Globus pallidus (tissue), 1 donor: ENCODE measurements at places on chromosomes 5 and 9.

- DNase-seq: no peak
Observed at GRCh38 chr5:133485468-133485867, 126.9 kb downstream of the FSTL4 start.

DNA sequence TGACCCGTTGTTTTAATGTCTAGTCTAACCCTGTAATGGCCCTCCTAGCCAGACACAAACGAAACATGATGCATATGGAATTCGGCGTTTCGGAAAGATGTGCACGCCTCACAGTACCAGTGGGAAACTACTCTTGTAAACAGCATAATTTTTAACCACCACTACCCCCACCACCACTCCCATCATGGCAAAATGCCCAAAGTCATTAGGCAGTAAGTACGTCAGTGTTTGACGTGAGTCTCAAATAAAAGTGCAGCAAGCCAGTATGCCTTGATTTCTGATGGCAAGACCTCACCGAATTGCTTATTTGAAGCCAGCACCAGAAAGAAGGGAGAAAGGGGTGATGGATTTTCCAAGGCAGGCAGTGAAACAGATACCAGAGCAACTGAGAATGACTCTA, 71.4 kb downstream of the ADRB2 start:
- DNase-seq: no peak

GRCh38 chr9:117407436-117408022, 7.3 kb downstream of the ASTN2 start:
- peak; percentile 83 for DNase-seq

DNA sequence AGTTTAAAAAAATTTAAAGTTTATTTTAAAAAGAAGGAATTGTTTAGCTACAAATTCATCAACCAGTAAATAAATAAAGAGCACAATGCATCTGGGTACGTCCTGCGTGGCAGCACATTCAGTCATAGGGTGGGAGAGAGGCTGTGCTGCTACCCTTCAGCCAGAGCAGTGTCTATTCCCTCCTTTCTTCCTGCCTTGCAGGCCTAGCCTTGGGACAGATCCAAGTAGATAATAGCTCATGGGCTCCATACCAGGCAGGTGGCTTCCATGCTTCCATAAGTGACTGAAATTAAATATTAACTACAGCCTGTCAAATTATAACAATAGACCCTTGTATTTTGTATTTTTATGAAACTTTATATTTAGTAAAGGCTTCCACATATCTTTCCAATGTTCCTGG, 408.3 kb upstream of the RGMB start:
- no peak for DNase-seq

DNA sequence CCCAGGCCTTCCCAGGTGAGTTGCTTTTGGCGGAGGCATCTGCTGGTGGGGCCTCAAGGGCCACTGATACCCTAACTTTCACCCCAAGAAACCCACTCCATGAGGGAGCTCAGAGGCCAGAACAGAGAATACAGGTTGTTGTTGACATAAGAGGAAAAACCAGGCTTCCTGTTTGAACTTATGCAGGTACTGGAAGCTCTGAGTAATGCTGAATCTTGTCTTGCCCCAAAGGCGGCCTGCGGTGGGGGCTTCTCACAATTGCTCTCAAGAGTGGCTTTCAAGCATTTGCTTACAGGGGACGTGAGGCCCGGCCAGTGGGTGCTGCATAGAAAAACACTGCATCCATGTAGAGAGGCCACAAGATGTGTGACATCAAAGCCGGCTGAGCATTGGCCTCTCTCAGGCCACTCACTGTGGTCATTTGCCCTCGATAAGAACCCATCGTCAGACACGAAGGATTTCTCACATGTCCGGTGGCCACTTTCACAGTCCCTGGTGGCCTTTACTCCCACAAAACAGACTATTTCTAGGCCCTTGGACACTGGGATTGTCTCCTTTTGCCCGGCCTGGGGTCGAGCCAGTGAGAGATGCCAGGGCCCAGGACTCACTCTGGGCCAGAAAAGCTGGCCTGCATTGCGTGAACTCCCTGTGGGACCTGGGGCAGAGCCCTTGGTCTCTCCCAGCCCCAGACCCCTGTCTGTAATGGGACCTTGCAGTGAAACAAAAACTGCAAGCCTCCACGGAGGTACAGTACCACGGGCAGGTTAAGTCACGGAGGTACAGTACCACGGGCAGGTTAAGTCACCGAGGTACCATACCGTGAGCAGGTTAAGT, 34.5 kb upstream of the TCF7 start:
- DNase-seq: no peak

DNA sequence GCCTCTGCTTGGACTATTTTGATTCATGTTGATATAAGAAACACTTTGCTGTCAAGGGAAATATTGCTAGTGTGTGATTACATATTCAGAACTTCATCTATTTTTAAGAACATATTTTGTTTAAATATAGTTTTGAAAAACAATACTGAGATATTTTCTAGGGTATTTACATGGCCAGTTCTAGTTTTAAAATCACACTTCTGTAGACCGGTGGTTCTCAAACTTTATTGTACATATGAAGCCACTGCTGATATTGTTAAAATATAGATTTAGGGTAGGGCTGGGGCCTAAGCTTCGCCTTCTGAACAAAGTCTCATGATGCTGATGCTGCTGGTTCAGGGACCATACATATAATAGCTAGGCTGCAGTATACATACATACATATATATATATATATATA, 1000.0 kb downstream of the PTPRD start:
- no peak for DNase-seq

- no peak for DNase-seq
Observed at GRCh38 chr5:40365342-40366330, 314.1 kb upstream of the PTGER4 start.

- DNase-seq: no peak
Observed at GRCh38 chr5:102483736-102484135, 15.1 kb downstream of the SLCO6A1 start.

DNA sequence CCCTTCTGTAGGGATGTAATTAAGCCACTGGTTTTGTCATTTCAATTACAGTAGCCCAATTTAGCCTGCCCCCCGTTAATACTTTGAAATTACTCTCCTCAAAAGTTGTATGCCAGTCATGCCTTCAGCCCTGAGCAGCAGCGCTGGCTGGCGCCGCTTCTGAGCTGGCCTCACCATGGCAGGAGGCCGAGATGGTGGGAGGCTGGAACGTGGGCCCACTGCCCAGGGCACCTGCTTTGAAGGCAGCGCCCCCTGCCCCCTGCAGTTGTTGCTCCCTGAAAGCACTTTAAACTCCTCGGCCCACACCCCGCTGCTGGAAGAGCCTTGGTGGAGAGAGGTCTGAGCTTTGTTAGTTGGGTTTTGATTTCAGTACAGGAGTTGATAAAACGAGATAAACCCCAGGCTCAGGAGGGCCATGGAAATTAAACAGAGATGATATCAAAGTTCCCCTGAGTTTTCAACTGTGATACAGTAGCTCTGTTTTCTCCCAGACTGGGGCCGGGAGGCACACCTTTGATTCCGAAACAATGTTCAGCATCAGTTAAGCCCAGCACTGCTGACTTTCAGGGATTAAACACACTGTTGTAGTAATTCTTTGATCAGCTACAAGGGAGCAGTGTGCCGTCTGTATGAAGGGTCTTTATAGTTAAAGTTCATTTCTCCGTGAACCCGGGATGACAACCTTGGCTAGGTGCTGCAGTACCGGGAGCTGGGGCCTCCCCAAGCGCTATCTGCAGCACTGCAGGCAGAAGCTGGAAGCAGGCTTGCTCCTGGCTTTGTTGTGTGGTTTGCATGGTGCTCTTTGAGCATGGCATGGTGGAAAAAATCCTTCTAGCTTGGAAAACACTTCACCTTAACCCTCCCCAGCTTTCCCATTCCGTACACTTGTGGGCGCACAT, 9.5 kb downstream of the MVB12B start:
- DNase-seq: no peak

GRCh38 chr5:58498340-58498942, 7.2 kb downstream of the GAPT start:
- DNase-seq: no peak

GRCh38 chr5:169161022-169161680, 139.8 kb downstream of the SLIT3 start:
- DNase-seq: no peak

DNA sequence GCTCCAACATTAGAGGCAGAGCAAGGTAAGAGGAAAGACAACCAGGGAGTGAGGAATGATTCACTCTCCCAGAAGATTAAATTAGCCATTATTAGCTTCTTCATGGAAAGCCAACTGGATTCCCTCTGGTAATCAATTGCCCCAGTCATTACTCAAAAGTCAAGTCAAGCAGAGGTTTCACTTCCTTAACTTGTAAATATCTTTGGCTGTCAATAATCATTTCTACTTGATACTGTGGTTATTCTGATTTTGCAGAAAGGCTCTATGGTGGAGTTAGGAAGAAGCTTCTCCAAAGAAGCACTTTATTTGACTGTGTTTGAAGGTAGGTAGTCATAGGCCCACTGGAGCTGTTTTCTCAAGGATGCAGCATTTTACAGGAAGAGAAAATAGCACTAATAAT, 78.0 kb downstream of the JAKMIP2 start:
- DNase-seq: no peak
